ENCODE measurements at places on chromosomes 4 and X. TPM values are rescaled to one million over a fixed set of nuclear protein-coding genes. Genes with fewer than 3 reads are reported as not detected.

KIT gene
- 9.5 TPM for total RNA-seq

CT47A7 gene
- not detected for total RNA-seq

RS1 gene
- not detected for total RNA-seq

PASD1 gene
- not detected for total RNA-seq

GPRASP3 gene
- total RNA-seq, result 4.5 TPM

CHM gene
- total RNA-seq, result 20.7 TPM

SOWAHB gene
- total RNA-seq, result not detected

FHIP1A gene
- 0.88 TPM for total RNA-seq

AR gene
- total RNA-seq, result 12.3 TPM

KCND1 gene
- total RNA-seq, result 2.0 TPM

TLL1 gene
- total RNA-seq, result 9.8 TPM

SPACA5 gene
- not detected for total RNA-seq

CENPVL2 gene
- not detected for total RNA-seq

ATP1B4 gene
- total RNA-seq, result not detected

CLDN2 gene
- total RNA-seq, result not detected

MAGEB2 gene
- total RNA-seq, result not detected

SSX3 gene
- not detected for total RNA-seq

PAGE2B gene
- total RNA-seq, result not detected

TEX13C gene
- total RNA-seq, result not detected

PAGE4 gene
- total RNA-seq, result not detected

SMIM31 gene
- not detected for total RNA-seq

ARSJ gene
- total RNA-seq, result 7.4 TPM

SMARCA1 gene
- 29.5 TPM for total RNA-seq

HMX1 gene
- 0.19 TPM for total RNA-seq

P2RY4 gene
- 0.32 TPM for total RNA-seq

ZNF718 gene
- 5.9 TPM for total RNA-seq

FAM13A gene
- total RNA-seq, result 20.7 TPM

SERTM2 gene
- 3.2 TPM for total RNA-seq

S100G gene
- total RNA-seq, result not detected

DMD gene
- 139 TPM for total RNA-seq

INTU gene
- 18.1 TPM for total RNA-seq

NIPAL1 gene
- total RNA-seq, result 0.28 TPM

ADH1A gene
- total RNA-seq, result 2.5 TPM

AFF2 gene
- 10.5 TPM for total RNA-seq

STARD8 gene
- 14.1 TPM for total RNA-seq

VCX3A gene
- total RNA-seq, result not detected

TCEANC gene
- 3.8 TPM for total RNA-seq

ELK1 gene
- 25.6 TPM for total RNA-seq

PTTG2 gene
- 2.6 TPM for total RNA-seq

GPRASP1 gene
- 10.2 TPM for total RNA-seq
